Astrocyte of the spinal cord (primary cell): ENCODE measurements at places on chromosomes 5 and 9.

DNA sequence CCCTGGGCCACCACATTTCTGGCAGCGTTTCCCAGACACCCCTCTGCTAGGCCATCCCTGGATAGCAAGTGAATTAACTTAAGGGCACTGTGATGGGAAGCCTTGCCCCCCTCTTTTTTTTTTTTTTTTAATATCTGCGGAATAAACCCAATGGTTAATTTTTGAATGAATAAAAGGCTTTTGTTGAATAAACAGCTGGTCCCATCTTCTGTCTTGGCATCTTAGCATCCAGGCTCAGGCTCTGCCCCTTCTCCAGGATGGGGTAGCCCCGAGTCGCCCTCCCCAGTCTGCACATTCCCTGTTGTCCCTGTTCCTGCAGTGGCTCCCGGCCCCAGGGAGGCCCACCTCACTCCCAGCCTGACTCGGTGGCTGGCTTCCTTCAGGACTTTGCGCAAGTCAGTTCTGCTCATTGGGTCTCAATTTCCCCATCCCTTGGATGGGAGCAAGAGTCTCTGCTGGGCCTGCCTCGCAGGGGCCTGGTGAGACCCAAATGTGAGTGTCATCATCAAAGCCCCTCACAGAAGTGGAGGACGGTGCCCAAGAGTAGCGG lies 29.0 kb upstream of the HMCN2 start:
- no peak for DNase-seq

- DNase-seq, result no peak
These were observed 116.0 kb upstream of the LRRTM2 start for GRCh38 chr5:138990986-138991590.

- DNase-seq, result peak; percentile 61
These were observed 153.9 kb upstream of the MEF2C start for GRCh38 chr5:89036704-89037489.

GRCh38 chr9:112624711-112625707 lies 92.9 kb downstream of the INIP start:
- DNase-seq, result no peak

DNA sequence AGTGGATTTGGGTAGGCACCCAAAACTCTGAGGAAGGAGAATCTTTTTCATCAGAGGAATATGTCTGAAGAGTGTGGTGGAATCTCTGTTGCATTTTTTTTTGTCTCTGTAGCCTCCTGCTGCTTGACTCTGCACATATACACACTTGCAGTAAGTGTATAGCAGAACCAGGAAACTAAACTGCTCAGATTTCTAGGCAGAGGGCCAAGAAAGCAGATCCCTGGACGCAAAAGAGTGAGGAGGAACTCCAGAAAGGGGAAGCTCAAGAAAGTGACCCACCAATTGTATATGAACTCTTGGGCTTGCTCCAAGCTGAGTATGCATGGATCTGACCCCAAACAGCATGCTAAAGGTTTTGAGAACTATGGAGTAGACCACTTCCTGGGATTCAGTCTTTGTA lies 181.8 kb downstream of the GADD45G start:
- peak; percentile 52 for DNase-seq

DNA sequence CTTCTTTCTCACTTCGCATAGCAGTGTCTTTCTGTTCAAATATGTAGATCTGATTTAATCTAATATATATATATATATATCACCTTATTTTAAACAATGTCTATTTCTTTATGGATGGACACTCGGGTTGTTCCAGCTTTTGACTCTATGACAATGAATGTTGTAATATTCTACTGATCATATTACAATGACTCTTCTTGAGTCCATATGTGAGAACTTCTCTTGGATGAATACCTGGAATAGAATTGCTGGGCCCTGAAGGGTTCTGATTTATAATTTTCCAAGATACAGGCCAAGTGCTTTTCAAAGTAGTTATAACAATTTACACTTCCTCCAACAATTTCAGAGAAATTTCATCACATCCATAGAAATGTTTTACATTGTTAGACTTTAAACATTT lies 28.8 kb downstream of the NTRK2 start:
- no peak for DNase-seq
